A549 treated with CpdA at 1 μM for 4 hours (cell line): ENCODE measurements at places on chromosomes 11 and 22. TPM values are rescaled to one million over a fixed set of nuclear protein-coding genes. Genes with fewer than 3 reads are reported as not detected.

The TMEM25 gene
- 0.24 to 0.64 TPM (median 0.48 TPM) in 5 replicates for total RNA-seq

The RFPL1 gene
- total RNA-seq, result not detected in 5 replicates

The KCNJ11 gene
- total RNA-seq, result 0.16 to 0.60 TPM (median 0.32 TPM) in 5 replicates

The C11orf58 gene
- total RNA-seq, result 191 to 273 TPM (median 197 TPM) in 5 replicates

The TSKU gene
- 151 to 208 TPM (median 199 TPM) in 5 replicates for total RNA-seq

The DLAT gene
- 24.1 to 33.2 TPM (median 27.0 TPM) in 5 replicates for total RNA-seq
